ENCODE measurements at places on chromosomes 7 and 10. TPM values are rescaled to one million over a fixed set of nuclear protein-coding genes. Genes with fewer than 3 reads are reported as not detected.

DNA sequence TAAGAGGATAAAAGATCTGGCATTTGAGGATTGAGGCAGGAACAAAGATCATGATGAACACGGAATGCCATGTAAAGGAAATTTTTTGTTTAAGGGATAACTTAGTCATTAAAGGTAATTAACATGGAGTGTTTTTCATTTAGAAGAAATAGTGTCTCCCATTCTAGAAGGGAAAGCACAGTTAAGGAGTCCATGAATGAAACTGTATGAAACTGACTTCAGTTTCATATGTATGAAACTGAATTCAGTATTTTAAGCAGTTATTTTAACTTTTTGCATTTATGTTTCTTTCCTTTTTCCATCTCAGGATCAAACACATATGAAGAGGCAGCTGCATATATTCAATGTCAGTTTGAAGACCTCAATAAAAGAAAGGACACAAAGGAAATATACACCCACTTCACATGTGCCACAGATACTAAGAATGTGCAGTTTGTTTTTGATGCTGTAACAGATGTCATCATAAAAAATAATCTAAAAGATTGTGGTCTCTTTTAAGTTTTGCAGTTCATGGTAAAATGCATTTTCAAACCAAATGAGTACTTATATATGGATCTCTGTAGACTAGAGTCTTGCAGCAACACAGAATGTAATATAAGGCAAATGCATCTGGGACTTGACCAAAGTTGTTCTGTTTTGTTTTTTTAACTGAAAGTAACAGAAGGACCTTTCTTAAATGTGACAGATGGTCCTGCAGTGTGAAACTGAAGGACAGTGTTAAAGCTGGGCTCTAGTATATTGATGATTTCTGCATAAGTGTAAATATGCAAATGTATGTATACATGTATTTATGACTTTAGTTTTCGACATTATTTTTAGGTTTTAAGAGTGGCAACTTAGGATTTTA lies 82.6 kb downstream of the GNAI1 start:
- H3K27ac ChIP-seq: no peak overlapping the region
- no peaks in the 10 kb centered on the region for H3K4me1 ChIP-seq
- H3K27me3 ChIP-seq: no peaks in the 10 kb centered on the region
- no peaks in the 10 kb centered on the region for H3K36me3 ChIP-seq
- H3K4me3 ChIP-seq: no peak overlapping the region

DNA sequence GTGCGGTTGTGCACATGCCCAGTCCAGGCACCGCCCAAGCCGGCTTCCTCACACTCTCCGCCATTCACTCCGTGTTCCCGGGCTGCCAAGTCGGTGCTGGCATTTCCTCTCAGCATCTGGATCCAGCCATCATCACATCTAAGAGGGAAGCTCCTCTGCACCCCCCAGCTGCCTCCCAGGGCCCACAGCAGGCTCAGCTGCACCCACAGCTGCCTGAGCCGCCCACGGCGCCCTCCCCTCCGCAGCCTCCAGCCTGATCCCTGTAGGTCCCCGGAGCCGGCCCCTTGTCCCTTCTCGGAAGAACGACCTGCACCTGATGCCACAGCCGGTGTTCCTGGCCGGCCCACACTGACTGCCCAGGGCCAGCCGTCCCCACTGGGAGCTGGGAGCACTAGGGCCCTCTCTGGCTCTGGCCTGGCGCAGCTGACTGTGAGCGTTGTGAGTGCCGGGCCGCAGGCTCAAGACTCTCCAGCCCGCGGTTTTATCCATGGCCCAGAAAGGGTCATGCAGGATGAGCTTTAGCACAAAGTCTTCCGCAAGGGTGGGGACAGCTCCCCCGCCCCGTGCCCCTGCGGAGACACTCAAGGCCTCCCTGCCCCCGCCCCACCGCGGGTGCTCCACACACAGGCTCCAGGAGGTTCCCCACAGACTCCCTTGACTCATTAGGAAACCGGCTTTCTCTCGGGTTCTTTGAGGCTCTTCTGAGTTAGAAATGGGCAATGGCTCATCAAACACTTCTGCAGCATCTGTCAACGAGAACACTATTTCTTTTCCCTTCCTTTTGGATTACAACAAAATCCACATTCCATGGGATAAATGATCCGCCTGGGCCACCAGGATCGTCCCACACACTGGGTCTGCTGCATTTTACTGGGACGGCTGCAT lies 31.2 kb downstream of the CFAP46 start:
- no peak overlapping the region for H3K27ac ChIP-seq
- H3K4me3 ChIP-seq: no peak overlapping the region
- H3K4me1 ChIP-seq: no peaks in the 10 kb centered on the region
- H3K36me3 ChIP-seq: no peaks in the 10 kb centered on the region

DNA sequence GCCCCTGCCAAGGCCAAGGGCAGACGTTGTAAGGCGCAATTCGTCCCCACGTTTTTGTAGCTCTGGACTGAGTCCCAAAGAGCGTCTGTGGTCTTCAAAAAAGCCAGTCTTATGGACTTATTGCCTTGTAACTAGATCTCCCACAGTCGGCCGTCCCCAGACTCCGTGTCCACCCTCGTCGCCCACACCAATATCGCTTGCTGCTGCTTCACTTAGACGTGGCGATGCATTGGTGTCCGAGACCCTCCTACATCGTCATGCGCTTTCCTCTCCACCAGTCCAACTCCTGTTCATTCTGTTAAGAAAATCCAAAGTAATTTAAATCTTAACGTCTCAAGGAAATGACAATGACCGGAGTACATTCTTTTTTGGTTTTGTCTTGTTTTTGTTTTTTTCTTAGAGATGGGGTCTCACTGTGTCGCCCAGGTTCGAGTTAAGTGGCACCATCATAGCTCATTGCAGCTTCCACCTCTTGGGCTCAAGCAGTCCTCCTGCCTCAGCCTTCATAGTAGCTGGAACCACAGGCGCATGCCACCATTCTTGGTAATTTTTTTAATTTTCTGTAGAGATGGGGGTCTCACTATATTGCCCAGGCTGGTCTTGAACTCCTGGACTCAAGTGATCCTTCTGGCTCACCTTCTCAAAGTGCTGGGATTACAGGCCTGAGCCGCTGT lies 851 bp downstream of the KIFBP start:
- peak overlapping the region; percentile 69 for H3K27ac ChIP-seq
- H3K36me3 ChIP-seq: peaks cover 7% of the 10 kb centered on the region
- peaks cover 39% of the 10 kb centered on the region for H3K4me1 ChIP-seq
- peak overlapping the region; percentile 90 for H3K4me3 ChIP-seq
- H3K27me3 ChIP-seq: no peaks in the 10 kb centered on the region
- DNase-seq: no peak

GRCh38 chr7:81659697-81660395 lies 110.0 kb downstream of the HGF start:
- no peak overlapping the region for H3K27ac ChIP-seq
- no peaks in the 10 kb centered on the region for H3K27me3 ChIP-seq
- H3K4me3 ChIP-seq: no peak overlapping the region

DNA sequence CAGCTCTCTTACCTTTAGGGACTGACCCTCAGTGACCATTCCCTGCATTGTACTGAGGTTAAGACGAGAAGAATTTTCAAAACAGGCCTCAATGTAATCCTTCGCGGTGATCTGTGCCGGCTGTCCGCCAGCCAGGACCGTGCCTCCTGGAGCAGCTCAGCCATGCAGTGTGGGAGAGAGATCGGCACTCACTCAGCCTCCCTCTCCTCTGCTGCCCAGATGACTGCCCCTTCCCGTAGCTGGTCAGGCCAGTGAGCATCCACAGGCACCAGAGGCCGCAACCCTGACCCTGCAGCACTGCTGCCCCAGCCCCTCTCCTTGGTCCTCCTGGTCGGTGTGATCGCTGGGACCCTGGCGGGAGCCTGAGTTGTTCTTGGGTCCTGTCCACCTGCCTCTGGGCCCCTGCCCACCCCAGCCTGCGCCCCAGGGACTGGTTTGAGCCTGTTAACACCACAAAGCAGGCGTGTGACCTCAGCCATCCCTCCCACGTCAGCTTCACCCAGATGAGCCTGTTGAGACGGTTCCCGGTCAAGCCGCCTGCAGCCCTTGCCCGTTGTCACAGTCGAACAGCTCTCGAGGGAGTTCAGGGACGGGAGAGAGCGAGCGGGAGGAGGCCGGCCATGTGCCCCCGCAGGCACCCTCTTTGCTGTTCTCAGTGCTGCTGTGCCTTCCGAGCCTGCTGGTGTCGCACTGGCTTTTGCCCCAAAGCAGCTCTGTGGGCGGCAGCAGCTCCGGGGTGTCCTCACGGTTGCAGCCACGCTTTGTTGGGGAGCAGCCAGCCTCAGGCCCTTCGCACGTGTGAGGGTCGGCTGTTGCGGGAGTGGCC lies 37.2 kb downstream of the NKX6-2 start:
- no peak overlapping the region for H3K4me3 ChIP-seq
- H3K27me3 ChIP-seq: no peaks in the 10 kb centered on the region
- DNase-seq: no peak
- H3K36me3 ChIP-seq: peaks cover 19% of the 10 kb centered on the region
- H3K27ac ChIP-seq: no peak overlapping the region

DNA sequence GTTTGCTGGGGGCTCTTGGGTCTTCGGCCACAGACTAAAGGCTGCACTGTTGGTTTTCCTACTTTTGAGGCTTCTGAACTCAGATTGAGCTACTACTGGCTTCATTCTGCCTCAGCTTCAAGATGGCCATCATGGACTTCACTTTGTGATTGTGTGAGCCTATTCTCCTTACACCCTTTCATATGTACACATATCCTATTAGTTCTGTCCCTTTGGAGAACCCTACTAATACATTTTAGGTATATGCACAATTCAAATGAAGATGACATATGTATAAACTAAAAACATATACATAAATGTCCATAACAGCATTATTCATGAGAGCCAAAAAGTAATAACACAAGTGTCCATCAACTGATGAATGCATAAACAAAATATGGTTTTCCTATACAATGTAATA lies 75.7 kb downstream of the GPR37 start:
- H3K36me3 ChIP-seq: no peaks in the 10 kb centered on the region
- H3K4me3 ChIP-seq: no peak overlapping the region
- H3K27ac ChIP-seq: no peak overlapping the region
- H3K27me3 ChIP-seq: no peaks in the 10 kb centered on the region
- H3K4me1 ChIP-seq: no peaks in the 10 kb centered on the region

GRCh38 chr7:93315896-93316295 lies 83.7 kb downstream of the VPS50 start:
- no peak overlapping the region for H3K4me3 ChIP-seq
- H3K27ac ChIP-seq: no peak overlapping the region
- no peaks in the 10 kb centered on the region for H3K27me3 ChIP-seq
- no peak for DNase-seq
- H3K36me3 ChIP-seq: peaks cover 28% of the 10 kb centered on the region

DNA sequence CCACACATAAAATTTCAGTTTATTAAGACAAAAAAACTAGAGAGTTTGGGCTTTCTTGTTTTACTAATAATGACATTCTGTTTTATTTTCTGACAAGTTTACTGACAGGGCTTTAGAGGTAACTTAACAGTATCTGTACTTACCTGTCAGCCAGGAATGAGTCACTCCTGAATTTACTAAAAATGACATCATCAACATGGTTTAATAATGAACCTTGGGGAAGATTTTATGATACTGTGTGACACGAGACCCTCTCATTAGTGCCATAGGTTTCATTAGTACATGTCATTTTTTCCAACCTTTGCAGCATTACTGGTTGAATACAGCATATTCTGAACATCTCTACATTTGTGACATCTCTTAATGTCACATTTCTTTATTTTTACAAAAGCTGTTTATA lies 131.1 kb downstream of the KCND2 start:
- H3K4me1 ChIP-seq: no peaks in the 10 kb centered on the region
- H3K4me3 ChIP-seq: no peak overlapping the region
- no peaks in the 10 kb centered on the region for H3K36me3 ChIP-seq
- H3K27me3 ChIP-seq: no peaks in the 10 kb centered on the region
- H3K27ac ChIP-seq: no peak overlapping the region

DNA sequence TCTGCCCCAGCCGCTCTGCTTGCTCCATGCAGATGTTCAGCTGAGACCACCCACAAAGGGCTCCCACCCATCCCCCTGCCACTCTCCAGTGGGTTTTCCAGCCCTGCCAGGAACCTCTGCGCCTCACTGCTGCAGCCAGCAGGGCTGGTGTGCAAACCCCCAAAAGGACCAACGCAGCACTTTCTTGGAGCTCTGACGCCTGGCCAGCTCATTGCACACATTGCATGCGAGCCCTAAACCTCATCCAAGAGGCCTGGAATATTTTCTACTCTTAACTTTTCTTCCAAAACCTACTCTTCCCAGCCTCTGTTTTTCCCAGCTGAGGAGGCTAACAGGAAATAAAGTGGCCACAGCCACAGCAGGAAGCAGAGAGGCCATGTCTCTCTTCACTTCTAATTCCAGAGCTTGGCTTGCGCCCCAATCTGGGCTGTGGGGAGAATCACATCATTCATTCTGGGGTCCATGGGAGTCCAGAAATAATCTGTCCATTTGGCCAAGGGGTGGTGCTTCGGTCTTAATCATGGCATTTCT lies 4.6 kb upstream of the FAM170B start:
- DNase-seq: no peak
- no peaks in the 10 kb centered on the region for H3K36me3 ChIP-seq
- no peaks in the 10 kb centered on the region for H3K4me1 ChIP-seq
- H3K27ac ChIP-seq: no peak overlapping the region

DNA sequence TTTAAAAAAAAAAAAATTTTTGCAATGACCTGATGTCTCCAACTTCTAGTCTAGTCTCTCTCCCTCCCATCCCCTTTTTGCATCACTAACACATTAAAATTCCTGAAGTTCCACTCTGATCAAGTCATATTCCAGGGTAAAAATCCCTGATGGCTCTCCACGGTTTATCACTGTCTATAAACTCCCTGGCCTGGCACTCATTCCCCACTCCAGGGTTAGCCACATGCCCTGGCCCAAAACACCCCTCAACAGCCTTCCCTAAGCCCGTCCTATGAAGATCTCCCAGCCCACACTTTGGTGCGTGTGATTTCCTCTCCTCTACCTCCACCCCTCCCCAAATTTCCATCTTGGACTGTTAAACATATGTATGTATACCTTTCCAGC lies 125.4 kb downstream of the JAZF1 start:
- H3K4me3 ChIP-seq: no peak overlapping the region
- H3K27me3 ChIP-seq: no peaks in the 10 kb centered on the region
- no peak for DNase-seq
- H3K27ac ChIP-seq: no peak overlapping the region

DNA sequence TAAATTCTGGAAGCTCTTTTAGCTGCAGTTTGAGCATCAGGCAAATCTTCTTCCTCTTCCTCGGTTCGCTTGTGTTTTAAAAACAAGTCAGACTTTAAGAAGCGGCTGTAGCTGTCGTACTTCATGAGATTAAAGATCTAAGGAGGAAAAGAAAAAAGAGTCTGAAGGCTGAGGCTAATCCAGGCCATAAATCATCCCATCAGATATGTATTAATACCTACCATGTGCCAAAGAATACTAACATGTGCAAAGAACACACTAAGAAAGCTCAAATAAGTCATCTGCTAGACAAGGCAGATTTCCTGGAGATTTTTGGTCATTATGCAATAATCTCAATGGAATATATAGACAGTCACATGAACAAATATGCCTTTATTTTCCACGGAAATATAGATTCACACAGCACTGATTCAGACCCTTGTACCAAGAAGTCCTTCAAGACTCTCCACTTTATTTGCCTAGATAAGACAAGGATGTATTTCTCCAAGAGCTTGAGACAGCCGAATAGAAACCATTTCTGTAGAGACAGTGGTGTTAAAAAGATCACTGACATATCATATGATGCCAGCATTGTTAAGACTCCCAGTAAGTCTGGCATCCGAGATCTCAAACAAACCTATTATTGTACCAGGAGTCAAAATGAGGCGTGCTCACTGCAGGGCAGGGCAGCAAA lies 42.3 kb downstream of the RGS10 start:
- peaks cover 21% of the 10 kb centered on the region for H3K36me3 ChIP-seq
- H3K27ac ChIP-seq: peak overlapping the region; percentile 95
- no peaks in the 10 kb centered on the region for H3K27me3 ChIP-seq
- peaks cover 87% of the 10 kb centered on the region for H3K4me1 ChIP-seq
- H3K4me3 ChIP-seq: no peak overlapping the region

HHEX gene
- total RNA-seq: 1.0 TPM

AZGP1 gene
- total RNA-seq: not detected

OTUD1 gene
- total RNA-seq: 94.8 TPM

C7orf57 gene
- 0.56 TPM for total RNA-seq

C10orf90 gene
- total RNA-seq: not detected

CALY gene
- total RNA-seq: 3.8 TPM

MYOZ1 gene
- not detected for total RNA-seq

RELN gene
- not detected for total RNA-seq

All from CD4-positive, alpha-beta T cell (primary cell).